Stimulated activated CD4-positive, alpha-beta T cell treated with anti-CD3 and anti-CD28 coated beads, Interleukin-15, amount 100 ng/mL, for 48 hours (primary cell): ENCODE measurements at places on chromosomes 11 and 22.

- no peak for DNase-seq
Measured at GRCh38 chr11:36091256-36091811, 147.5 kb downstream of the LDLRAD3 start.

DNA sequence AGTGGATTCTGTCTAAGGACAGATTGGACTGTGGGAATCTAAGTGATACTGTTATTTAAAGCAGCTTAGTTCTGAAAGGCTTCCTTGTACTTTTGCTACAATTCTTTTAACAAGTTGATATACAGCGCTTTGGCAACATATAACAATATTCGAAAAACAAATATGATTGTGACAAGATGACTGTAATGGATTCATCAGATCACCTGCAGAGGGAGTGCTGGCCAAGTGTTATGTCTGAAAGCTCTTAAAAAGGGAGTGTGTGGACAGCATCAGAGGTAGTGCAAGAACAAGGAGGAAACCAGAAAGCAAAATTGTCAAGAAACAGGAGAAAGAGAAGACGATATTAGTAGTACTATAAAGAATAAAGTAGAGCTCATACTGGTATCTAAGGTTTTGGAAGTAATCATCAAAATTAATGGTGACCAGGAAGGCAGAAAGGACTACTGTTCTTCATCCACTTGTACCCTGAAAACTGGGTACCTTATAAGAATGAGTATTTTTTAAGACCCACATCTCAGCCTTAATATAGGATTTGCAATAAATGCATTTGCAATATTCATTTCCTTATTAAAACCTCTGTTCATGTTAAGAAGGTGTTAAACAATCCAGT is 1112.0 kb upstream of the CCDC90B start:
- no peak for DNase-seq

GRCh38 chr22:46010951-46011626 is 34.1 kb upstream of the WNT7B start:
- no peak for DNase-seq

- no peak for DNase-seq
Measured at GRCh38 chr11:112029460-112029859, 4.3 kb downstream of the DLAT start.

GRCh38 chr22:46951973-46952372 is 189.5 kb downstream of the TBC1D22A start:
- DNase-seq: no peak

- no peak for DNase-seq
Measured at GRCh38 chr11:61618978-61619377, 38.1 kb upstream of the SYT7 start.

DNA sequence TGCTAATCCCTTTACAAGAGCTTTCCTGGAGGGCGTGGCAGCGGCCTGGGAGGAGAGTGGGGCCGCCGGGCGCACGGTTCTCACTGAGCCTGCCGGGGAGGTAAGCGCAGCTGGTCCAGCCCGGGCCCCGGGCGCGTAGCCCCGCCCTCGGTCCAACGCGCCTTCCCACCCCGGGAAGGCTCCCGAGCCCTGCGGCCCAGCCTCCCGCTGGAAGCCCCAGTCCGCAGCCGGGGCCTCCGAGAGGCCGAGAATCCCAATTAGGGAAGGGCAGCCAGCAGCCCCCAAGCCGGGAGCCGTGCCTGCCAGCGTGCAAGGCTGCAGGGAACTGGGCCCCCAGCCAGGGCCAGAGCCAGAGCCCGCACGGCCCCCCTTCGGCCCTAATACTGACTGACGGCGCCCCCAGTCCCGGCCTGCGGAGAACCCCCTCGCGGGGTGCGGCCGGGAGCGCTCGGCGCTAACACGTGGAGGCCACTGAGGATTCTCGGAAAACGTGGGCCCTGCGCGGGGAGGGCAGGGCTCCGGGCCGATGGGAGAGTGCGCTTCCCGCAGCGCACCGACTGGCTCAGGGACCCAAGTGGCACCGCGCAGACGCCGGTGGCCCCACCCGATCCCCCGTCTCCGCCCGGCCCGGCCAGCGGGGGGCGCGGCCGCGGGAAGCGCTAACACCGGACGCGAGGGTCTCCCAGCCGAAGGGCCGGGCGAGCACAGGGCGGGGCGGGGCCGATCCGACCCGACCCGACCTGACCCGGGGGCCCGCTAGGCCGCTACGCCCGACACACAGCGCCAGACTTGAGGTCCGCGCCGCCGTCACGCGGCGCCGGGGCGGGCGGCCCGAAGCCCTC is 5.7 kb downstream of the ZFTA start:
- DNase-seq: no peak

GRCh38 chr11:64084951-64085710 is 49.4 kb downstream of the FLRT1 start:
- no peak for DNase-seq

GRCh38 chr11:77193911-77194830 is 66.1 kb downstream of the MYO7A start:
- no peak for DNase-seq

DNA sequence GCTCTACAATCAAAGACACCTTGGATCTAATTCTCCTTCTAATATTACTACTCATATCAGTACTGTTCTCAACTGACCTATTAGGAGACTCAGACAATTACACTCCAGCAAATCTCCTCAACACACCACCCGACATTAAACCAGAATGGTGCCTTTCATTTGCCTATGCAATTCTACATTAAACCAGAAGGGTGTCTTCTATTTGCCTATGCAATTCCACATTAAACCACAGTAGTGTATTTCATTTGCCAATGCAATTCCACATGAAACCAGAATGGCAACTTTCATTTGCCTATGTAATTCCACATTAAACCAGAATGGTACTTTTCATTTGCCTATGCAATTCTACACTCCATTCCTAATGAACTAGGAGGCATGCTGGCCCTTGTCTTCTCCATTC is 15.3 kb upstream of the APOL3 start:
- DNase-seq: no peak

- no peak for DNase-seq
Measured at GRCh38 chr11:45501392-45502225, 163.8 kb downstream of the CHST1 start.

- DNase-seq: no peak
Measured at GRCh38 chr11:126282361-126282735, 545 bp upstream of the TIRAP start.

DNA sequence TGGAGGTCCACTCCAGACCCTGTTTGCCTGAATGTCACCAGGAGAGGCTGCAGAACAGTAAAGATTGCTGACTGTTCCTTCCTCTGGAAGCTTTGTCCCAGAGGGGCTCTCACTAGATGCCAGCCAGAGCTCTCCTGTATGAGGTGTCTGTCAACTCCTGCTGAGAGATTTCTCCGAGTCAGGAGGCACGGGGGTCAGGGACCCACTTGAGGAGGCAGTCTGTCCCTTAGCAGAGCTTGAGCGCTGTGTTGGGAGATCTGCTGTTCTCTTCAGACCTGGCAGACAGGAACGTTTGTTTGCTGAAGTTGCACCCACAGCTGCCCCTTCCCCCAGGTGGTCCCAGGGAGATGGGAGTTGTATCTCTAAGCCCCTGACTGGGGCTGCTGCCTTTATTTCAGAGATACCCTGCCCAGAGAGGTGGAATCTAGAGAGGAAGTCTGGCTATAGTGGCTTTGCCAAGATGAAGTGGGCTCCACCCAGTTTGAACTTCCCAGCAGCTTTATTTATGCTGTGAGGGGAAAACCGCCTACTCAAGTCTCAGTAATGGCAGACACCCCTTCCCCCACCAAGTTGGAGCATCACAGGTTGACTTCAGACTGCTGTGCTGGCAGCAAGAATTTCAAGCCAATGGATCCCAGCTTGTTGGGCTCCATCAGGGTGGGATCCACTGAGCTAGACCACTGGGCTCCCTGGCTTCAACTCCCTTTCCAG is 99.4 kb downstream of the PDE3B start:
- no peak for DNase-seq

DNA sequence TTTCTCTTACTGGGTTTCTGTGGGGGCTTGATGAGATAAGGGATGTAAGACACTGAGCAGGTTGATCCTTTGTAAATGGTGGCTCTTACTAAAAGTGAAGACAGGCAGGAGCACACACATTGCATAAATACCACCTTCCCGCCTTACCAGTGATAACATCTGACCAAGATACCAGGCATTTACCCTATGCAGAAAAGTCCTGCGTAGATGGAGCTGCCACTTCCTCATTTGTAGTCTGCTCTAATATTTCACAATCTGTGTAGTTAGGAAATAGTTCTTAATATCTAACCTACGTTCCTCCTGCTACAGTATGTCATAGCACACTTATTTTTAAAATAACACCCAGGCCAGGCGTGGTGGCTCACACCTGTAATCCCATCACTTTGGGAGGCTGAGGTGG is 23.9 kb upstream of the SWAP70 start:
- no peak for DNase-seq

DNA sequence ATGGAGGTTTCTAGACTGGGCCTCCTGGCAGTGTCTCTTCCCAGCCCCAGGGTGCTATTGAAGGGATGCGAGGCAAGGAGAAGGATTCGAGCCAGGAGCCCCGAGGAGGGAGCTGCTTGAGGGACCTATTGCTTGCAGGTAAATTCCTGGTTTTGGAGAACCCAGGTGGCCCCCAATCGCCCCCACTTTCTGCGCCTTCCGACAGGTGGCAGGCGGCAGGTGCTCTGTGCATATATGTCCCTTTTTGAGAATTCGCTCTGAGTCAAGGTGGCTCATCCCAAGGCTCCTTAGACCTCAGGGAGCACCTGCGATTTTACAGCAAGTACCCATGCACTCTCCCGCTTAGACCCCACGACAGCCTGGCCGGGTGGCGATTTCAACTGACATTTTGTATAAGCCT is 40.3 kb upstream of the SHISAL1 start:
- DNase-seq: no peak

DNA sequence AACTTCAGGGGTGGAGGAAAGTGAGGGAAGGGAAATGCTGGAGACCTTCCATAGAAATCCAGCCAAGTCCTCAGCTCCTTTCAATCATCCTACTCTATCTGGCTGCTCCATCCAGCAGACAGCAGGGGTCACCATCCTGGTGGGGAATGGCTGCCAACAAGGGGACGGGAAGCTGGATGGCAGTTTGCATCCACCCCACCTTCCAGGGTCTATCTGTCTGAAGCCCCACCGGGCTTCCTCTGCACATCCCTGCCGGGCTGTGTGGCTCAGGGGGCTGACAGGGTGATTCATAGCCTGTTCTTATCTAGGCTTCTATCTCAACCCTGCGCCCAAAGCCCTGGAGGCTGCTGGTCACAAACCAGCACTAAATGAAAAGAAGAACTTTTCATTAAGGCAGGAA is 1.1 kb downstream of the SYTL2 start:
- DNase-seq: no peak

- no peak for DNase-seq
Measured at GRCh38 chr22:16586991-16587390, 5.6 kb downstream of the CCT8L2 start.

GRCh38 chr11:105344938-105345337 is 205.4 kb upstream of the CARD18 start:
- DNase-seq: no peak

DNA sequence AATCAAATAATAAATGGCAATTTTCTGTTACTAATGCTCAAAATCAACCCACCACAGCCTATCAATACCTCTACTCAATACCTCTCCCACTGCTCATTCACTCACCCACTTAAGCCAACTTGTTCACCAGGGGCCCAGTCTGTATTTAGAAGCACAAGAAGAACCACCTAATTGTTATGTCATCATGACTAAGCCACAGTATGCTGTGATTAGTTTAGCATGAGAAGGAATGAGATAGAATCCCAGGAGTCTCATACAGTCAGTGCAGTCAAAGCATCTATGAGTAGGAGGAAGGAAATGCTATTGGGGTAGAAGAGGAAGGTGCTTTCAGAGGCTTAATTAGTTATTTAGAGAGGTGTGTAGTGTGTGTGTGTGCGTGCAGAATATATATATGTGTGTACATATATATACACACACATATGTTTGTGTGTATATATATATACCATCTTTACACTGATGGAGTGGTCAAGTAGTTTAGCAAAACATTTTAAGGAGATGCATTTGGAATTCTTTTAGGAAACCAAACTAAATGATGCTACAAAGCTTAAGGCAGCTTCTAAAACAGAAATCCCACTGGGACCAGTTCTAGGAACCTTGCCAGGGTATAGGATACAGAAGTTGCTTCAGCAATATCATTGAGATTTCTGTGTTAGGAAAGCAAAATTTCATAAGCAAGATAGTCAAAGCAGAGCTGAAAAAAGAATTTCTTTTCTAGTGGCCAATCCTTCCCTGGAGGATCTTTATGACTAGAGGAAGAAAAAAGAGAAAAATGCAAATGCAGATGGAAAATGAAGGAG is 27.5 kb downstream of the KCNA4 start:
- DNase-seq: no peak

- DNase-seq: no peak
Measured at GRCh38 chr11:84886344-84886743, 740.8 kb downstream of the DLG2 start.

DNA sequence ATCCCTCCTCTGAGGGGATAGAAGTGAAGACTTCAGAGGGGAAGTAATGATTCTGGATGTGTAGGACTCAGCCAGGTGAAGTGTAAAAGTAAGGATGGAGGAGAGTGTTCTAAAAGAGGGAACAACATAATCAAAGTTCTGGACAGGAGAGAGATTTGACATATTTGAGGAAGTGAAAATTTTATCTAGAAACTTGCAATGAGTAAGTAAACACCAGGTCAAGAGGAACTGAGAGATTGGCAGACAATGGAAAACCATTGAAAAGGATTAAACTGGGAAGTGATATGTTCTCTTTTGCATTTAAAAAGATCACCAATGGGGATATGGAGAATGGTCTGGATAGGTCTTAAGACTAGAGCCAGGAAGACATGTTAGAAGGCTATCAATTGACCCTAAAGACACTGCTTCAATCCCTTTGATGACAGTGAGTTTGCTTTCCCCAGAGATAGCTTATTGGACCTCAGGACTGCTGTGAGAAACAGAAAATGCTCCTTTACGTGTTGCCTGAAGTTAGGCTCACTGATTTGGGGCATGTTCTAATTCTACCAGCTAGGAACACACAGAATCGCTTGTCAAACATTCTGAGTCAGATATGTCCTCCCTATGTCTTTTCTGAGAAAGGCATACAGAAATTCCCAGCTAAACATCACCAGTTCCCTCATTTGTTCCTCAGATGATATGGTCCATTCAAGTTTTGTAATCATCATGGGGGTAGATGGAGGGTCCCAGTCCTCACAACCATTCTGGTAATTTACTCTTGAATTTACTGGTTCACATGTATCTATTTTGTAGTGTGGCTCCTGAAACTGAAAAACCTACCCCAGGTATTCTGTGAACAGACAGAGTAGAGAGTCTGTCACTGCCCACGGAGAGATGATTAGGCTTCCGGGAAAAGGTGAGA is 144.9 kb downstream of the MAML2 start:
- no peak for DNase-seq

DNA sequence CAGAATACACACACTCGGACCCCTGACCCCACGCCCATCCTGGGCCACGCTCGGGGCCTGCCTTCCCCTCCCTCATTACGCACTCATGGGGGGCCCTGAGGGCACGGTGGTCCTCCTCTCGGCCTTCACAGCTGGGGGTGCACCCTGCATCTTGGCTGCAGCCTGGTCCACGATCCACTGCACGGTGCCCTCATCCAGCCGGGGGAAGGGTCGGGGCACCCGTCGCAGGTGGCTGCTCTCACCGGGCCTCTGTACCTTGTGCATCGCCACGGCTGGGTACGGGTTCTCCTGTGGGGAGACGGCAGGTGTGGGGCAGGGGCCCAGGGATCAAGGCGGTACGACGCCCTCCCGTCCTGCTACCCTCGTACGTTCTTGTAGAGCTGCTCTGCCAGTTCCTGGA is 10.4 kb downstream of the SBF1 start:
- no peak for DNase-seq
